ENCODE measurements at places on chromosomes 2 and 18.
A peak's percentile ranks its signal among the peaks of the same experiment; 100 is the strongest.

DNA sequence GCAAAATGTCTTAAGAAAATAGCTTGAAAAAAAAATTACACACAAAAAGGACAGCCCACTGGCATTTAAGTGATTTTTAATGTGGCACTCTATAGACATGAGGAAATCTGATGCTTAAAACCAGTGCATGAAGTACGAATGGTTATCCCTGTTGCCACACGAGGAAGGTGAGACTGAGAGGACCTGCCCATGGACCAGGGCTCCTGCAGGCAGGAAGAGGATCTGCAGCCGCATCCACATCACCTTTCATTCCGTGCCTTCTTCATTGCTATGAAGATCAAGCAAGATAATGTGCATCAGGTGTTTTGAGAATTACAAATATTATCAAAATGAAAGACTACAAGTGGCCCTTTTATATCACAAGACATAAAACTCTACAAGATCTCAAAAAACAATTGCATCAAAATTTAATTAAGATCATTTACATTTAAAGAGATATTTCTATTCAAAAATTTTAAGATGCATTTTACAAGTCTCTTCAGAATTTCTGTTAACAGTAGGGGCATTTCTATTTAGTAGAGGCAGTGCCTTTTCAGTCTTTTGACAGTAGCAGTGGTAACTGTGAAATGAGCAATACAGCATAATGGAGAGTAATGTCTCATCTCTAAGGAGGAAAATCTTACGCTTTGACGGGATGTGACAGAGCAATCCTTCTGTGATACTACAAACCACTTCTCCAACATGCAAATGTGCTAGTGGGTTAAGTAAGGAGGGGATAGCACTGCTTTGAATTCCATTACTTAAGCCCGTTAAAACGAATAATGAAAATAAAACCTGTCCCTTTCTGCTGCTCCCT lies 83.4 kb downstream of the SLC5A7 start:
- no peak for DNase-seq

GRCh38 chr2:230706053-230706521 lies 6.6 kb upstream of the CAB39 start:
- no peak for DNase-seq

DNA sequence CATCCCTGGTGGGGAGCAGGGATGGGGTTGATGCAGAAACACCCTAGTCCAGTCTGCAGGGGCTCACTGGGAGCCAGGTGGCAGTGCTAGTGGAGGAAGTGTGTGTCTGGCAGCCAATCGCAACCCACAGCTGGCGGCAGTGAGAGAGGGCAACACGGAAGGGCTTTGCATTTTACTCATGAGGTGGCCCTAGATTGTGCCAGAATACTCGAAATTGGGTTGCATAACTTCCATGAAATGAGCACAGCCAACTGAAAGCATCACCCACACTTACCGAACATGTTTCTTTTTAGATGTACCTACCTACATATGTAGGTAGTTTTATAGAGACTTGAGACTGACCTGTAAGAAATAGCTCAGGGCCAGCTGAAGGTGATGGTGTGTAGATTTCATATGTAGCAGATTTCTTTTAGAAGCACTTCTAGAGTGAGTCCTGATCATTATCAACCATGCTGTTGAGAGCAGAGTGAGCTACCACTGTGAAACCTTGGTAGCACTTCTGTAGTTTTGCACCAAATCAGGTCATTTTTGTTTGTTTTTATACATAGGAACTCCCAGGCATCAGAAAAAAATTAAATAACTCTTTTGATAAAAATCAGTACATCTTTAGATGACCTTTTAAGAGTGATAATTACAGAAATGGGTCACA lies 13.0 kb downstream of the IL18R1 start:
- DNase-seq, result no peak

DNA sequence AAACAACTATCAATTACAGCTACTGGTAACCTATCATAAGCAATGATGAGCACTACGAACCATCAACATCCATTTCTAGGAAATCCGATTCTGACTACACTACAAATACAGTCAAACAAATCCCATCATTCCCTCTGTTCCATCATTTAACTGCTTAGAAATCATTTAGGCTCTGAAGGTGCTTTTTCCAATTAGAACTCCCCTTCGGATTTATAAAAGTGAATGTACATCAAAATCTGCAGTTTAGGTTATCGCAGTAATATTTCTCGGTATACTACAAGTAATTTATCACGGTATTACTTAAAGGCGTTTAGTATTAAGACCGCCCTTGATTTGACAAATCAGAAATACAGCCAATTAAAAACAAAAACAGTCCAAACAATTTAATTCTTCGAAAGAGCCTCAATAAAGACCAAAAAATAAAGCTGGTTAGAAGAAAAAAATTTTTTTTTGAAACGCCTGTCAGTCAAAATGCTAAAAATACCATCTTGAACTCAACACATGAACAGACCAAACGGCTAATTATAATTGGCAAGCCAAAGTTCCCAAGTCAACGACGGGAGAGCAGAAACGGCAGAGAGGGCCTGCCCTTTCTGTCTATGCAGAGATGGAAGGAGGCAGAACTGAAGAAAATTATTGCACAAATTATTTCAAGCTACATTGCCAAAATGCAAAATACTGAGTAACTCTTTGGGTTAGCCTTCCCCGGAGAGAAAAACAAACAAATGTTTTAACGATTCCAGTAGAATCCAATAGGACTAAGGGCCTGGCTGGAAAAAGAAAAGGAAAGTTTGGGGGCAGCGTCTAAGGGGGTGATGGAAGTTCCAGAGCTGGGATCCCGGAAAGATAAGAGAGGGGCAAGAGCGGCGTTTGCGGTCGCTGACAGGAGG lies 1.2 kb downstream of the VPS54 start:
- no peak for DNase-seq

GRCh38 chr2:160301420-160301819 lies 101.3 kb upstream of the ITGB6 start:
- no peak for DNase-seq

DNA sequence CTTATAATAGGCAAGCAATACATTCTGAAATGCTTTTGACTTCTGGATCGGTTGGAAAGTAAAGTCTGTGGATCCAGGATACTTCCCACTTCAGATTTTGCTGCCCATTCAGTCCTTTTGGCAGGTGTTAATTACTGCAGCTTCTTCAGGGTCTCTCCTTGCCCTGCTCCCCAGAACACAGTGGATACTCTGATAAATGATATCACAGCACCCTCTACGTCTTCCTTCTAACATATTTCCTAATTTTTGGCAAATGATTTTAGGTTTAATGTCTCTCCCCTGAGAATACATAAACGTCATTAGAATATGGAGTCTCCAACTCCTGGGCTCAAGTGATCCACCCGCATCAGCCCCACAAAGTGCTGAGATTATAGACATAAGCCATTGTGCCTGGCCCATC lies 249.8 kb downstream of the NYAP2 start:
- no peak for DNase-seq

DNA sequence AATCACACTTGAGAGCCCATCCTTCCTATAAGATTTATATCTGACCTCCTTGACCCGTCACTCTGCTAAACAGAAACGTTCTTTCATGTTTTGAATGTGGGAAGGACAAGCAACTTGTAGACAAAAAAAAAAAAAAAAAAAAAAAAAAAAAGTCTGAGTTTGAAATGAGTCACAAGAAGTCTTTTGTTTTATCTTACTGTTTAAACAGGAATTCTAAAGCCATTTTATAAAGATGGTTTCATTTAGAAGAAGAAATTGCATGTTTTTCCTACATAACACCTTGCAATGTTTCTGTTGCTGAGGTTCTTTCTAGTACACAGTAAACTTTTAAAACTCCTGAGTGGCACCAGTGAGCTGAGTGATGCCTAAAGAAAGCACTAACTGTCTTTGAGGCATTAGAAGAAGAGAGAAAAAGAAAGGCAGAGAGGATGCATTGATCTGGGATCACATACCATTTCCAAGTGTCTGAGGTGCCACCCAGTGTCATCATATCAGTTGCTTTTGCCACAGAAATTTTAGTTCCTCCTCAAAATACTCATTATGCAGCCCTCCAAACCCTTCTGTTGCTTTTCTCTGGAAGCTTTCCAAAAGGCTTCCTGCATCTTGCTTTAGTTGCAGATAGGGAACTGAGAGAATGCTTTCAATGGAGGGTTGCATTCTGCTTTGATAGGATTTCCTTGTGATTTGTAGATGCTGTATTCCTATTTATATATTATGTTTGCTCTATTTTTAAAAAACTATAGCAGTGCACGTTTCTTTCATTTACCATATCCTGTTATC lies 69.1 kb downstream of the ACVR2A start:
- DNase-seq, result no peak

DNA sequence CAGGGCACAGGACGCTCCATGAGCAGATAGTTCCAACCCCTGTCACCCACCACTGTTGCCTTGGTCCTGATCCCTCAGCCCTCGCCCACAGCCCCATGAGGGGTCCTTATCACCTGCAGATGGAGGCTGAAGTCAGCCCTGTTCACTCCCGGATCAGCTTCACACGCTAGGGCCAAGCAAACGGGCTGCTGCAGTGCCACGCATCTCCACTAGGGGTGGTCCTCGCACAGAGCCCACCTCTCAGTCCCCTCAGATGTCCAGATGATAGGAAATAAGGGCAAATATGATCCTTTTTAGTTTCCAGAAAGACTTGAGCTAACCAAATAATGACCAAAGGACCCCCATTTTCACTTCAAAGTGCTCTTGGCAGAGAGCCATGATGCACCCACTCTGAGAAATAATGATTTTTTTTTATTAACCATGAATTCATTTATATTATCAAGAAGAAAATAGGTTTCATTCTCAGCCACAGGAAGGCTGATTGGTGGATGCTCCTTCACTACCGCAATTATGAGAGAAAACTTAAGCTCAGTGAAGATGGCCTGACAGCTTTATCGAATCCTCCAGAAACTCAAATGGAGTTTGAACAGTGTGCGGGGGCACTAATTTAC lies 71.9 kb upstream of the KLHL29 start:
- DNase-seq, result peak; percentile 30

DNA sequence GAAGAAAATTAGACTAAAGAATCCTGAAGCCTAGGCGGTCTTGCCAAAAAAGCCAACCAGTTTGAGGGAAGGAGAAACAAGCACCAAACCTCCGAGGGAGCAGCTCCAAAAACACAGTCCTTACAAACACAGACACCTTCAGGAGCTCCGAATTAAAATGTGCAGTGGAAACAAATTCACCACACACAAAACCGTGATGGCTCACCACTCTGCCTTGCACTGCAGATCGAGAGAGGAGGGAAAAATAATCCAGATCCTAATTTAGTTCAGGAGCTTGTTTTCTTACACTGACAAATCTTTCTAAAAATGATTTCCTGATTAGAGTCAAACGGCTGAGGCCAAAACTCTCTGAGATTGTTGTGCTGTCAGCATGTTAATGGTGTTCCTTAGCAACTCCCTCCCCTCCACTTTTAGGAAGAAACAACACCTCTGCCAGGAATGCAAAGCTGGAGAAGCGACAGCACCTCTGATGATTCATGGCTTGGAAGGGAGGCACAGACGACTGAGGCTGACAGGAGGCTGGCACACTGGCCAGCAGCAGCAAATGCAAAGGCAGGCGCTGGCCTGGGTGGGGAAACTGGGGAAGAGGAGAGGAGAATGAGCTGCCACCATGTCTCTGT lies 249.4 kb upstream of the KLHL29 start:
- DNase-seq, result no peak

DNA sequence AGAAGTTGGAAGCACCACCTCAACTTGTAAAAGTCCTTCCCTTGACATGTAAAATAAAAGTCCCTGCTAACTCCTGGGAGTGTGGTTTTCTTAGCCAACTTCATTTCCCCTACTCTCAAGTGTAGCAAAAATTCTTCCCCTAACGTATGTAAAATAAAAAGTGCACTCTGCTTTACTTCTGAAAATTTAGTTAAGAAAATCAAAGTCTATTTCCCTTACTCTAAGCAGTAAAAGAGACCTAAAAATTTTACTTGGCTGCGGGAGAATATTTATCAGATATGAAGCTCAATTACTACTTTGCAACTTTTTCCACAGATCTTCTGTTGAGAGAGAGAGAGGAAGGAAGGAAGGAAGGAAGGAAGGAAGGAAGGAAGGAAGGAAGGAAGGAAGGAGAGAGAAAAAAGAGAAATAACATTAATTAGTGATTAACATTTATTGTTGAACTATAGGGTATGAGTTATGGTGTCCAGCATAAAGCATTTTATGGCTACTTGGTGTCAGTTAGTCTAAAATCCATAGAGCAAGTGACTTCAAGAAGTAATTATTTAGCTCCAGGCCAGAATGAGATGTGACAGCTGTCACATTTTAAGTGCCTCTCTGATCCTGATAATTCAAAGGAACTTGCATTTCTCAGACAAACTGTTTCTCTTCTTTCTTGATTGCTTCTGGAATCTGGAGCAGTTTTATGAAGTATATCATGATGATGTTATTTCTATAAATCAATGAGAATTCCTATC lies 210.3 kb downstream of the TMX3 start:
- no peak for DNase-seq

- no peak for DNase-seq
Measured at GRCh38 chr18:33444709-33445108, 4.2 kb upstream of the CCDC178 start.

DNA sequence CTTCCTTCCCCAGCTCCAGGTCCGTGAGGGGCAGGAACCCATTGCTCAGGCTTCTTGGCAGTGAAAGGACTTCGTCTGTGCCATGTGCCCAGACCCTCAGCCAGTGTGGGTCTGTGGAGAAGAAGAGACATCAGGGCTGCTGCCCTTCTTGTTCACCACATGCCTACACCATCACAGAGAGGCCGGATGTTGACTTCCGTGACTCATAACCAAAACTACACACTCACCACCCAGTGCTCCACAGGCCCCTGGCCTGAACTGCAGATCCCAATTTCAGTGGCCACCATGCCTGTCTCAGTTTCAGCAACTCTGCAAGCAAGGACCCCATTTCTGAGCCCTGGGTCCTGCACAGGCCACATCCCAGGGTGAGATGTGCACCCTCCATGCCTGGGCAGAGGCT lies 332.6 kb upstream of the SALL3 start:
- DNase-seq, result no peak
